Hematopoietic multipotent progenitor cell treated with erythropoietin and hydrocortisone succinate and interleukin-3 and kit ligand, for 6 days (in vitro differentiated cells): ENCODE measurements at places on chromosomes 3 and 15.

- peak; percentile 87 for DNase-seq
Observed at GRCh38 chr15:75149867-75150709, 51.6 kb upstream of the C15orf39 start.

- DNase-seq: no peak
Observed at GRCh38 chr15:49031804-49032203, 14.4 kb downstream of the SECISBP2L start.

- no peak for DNase-seq
Observed at GRCh38 chr3:97692831-97693230, 71.7 kb upstream of the ARL6 start.

DNA sequence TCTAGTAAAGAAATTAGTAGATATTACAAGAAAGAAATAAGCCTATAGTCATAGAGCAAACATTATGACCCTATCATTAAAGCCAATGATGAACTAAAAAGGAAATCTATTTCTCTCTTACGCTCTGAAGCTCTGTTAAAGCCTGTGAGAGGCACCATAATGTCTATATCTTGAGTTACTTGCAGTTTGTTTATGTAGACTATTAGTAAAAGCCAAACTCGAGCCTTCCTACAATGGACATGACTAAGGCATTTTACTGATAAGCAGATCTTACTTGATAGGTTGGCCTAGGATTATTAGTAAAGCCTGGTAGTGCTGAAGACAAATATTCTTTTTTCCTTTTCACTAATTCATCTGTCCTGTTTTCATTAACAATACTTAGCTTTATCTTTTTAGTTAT, 32.7 kb downstream of the LRRC3B start:
- no peak for DNase-seq

DNA sequence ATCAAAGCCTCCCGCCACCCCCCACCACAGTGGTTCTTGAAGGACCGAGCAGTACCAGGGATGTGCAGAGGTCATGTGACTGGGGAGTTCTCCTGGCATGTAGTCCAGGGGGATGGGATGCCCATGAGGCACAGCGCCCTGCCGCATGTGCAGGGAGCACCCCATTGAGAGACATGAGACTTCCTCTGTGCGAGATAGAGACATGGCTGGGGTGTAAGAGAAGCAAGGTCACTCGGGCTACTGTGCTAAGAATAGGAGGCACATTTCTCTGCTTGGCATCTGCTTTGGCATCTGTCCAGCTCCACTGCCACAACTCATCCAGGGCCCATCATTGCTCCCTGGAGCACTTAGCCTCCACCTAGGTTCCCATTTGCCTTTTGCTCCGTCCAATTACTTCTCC, 2.4 kb upstream of the CYP1A1 start:
- peak; percentile 25 for DNase-seq

GRCh38 chr15:82804575-82804949, 1.3 kb downstream of the FSD2 start:
- DNase-seq: peak; percentile 24

- peak; percentile 58 for DNase-seq
Observed at GRCh38 chr3:131782751-131783150, 252.1 kb downstream of the CPNE4 start.

GRCh38 chr15:25169318-25169717, 214.5 kb downstream of the SNRPN start:
- DNase-seq: no peak

- no peak for DNase-seq
Observed at GRCh38 chr3:103082501-103082900, 647.7 kb downstream of the ZPLD1 start.

- DNase-seq: no peak
Observed at GRCh38 chr3:157128771-157129681, 30.9 kb downstream of the CCNL1 start.

DNA sequence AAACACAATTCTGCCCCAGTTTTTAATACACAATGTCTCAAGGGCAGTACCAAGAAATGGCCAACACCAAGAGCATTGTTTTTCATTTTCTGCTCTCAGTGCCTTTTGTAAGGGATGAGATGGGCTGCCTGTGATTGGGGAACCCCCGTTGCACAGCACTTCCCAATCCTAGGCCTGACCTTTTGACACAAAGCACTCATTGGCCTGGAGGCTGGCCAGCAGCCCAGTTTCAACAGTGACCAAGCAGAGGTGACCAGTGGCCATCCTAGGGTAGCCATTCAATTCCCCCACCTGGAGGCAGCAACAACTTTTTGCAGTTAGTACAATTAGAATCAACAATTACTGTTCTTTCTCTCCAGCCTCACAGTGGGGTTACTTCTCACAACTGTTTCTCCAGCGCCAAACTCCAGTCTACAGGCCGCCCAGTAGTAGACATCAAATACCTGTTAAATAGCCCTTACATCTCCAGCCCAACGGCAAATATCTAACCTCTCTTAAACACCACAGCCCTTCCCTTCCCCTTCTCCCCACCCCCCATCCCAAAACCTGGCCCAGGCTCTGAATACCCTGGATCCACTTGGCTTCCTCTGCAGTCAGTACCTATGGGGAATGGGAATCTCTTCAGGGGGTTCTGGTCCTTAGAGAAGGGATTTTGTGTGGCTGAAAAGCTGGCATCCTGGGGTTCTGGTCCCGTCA, 8.9 kb upstream of the LRRC2 start:
- DNase-seq: no peak

GRCh38 chr3:12729051-12729651, 29.9 kb downstream of the TMEM40 start:
- DNase-seq: no peak

GRCh38 chr3:148998715-148999423, 7.5 kb downstream of the GYG1 start:
- DNase-seq: no peak

GRCh38 chr15:80630981-80631380, 64.1 kb upstream of the ABHD17C start:
- DNase-seq: no peak

- DNase-seq: peak; percentile 82
Observed at GRCh38 chr3:66816090-66816761, 181.9 kb upstream of the KBTBD8 start.

DNA sequence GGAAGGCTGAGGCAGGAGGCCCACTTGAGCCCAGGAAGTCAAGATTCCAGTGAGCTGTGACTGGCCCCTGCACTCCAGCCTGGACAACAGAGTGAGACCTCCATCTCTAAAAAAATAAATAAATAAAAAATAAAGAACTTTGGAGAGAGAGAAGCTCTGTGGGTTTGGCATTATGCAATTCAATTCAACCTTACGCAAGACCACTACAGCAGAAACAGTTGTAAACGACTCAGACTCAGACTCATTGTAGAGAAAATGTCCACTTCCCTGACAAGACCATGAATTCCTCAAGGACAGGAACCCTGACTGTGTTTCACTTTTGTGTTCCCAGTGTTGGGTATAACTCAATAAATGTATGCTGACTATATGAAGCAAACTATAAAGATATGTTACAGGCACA, 90.3 kb upstream of the C3orf80 start:
- peak; percentile 71 for DNase-seq

DNA sequence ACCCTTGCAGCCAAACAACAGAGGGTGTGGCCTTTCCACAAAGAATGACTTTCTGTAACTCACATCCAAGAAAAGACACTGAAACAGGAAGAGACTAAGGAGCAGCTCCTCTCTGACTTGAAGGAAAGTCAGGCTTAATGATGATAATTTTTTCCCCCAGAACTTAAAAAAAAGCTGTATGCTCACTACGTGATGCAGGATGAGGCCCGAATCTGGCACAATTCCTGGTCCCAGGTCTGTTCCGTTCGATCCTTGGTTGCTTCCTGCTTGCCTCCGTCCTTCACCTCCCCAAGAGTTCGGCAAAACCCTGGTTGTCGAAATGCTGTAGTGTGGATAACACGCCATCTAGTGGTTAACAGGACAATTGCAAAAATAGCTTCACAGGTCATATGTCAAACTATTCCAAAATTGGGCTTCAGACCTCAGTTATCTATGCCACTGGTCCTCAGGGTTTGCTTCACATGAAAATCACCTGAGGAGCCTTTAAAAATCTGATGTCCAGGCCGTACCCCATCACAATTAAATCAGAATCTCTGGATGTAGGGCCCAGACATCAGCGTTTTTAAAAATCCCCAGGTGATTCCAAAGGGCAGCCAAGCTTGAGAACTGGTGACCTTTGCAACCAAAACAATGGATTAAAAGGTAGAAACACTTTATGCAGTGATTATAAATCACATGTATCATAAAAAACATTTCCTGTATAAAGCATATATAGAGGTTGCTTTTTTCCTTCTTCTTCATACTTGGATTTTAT, 28.1 kb upstream of the SYNM start:
- DNase-seq: peak; percentile 88

- no peak for DNase-seq
Observed at GRCh38 chr15:75302318-75302717, 19.7 kb downstream of the GOLGA6D start.

DNA sequence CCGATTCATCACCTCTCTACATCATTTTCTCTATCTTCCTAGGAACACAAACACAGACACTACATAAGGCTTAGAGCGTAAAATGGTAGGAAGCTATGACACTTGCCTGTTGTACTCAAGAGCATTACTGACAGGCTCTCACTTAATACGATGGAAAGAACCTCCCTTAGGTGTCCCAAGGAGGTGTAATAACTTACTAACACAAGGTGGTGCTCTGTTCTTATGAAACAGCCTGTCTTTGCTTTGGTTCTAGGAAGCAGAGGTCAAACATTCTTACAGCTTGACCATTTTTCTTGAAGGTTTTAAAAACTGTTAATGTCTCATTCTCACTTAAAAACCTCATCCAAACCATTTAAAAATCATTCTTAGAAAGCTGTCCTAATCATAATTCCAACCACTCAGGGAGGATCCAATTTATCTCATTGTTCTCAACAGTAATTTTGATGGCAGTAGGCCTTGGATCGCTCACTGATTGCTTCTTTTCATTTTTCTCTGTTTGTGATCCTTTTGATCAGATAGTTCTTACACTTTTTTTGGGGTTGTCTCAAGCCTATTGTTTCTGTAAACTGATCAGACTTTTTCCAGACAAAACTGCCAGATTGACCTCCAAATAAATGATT, 317.8 kb upstream of the AGTR1 start:
- DNase-seq: peak; percentile 67

GRCh38 chr3:36477655-36478054, 97.4 kb downstream of the STAC start:
- no peak for DNase-seq
